ENCODE measurements at places on chromosomes 1 and 21.

DNA sequence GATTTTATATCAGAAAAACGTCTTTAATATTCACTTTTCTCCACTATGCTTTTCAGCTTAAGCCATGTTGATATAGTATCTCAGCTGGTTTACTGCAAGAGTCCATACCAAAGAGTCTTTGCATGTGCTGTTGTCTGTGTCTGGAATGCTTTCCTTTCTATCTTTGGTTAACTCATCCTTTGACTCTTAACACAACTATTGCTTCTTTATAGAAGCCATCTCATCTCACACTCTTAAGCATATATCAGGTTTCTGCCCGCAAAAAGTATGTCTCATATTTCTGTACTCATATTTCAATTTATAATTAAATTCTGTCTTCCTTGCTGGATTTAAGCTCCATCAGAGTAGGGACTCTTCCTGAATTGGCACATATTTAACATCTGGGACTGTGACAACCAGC lies 220.9 kb upstream of the KCNK2 start:
- DNase-seq, result no peak

DNA sequence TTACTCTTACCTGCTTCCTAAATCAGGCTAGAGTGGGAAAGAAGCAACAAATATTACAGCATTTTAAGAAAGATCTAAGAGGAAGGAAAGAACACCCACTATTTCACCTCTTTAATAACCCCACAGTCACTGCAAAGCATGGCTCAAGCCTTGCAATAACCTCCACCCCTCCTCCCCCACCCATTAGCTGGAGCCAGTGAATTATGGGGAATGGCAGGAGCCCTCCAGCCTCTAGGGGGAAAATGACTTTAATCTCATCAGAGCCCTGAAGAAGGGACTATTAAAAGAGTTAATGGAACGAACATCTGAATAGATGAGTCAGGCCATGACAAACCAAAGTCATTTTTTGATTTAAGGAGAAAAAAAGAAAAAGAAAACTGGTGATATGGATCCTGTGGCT lies 630.7 kb upstream of the PLXNA2 start:
- no peak for DNase-seq

GRCh38 chr1:54402896-54403295 lies 3.3 kb downstream of the SSBP3 start:
- no peak for DNase-seq

DNA sequence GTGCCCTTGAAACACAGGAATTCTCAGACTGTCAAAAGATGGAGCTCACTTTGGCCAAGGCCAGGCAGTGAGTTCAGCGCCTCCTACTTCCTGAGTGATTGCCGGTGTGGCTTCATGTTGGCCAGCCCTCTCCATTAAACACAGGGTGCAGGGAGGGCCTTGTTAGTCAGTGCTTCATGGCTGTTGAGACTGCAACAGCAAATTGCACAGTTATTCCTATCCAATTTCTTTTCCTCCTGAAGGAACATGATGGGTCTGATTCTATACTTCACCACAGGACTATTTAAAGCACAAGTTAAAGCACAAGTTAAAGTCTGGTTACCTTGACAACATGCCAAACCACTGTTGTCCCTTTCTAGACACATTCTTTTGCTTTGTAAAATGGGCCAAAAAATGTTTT lies 156.6 kb downstream of the SIPA1L2 start:
- no peak for DNase-seq

GRCh38 chr1:19524791-19525190 lies 39.5 kb upstream of the CAPZB start:
- DNase-seq, result no peak

GRCh38 chr21:19776076-19776475 lies 1222.1 kb upstream of the NCAM2 start:
- DNase-seq, result no peak

DNA sequence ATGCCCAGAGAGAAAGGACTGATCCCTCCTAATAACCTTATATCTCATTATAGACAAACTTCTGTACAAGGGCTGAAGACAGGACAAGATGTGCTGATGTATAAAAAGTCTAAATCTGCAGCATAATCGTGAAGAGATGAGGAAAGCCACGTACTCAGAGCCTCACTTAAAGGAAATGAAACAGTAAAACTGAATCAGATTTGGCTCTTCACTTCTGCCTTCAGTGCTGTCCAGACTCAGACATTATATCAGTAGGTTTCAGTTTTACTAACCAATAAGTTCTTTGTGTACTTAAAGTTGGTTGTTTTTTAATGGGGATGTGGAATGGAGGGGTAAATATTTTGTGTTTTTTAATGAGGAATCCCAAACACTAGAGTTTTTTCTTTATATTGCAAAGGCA lies 45.3 kb upstream of the RGS1 start:
- no peak for DNase-seq

- DNase-seq, result no peak
Observed at GRCh38 chr1:93871366-93871765, 7.6 kb downstream of the DNTTIP2 start.

- DNase-seq, result no peak
Observed at GRCh38 chr1:162928141-162928540, 67.2 kb upstream of the CCDC190 start.

DNA sequence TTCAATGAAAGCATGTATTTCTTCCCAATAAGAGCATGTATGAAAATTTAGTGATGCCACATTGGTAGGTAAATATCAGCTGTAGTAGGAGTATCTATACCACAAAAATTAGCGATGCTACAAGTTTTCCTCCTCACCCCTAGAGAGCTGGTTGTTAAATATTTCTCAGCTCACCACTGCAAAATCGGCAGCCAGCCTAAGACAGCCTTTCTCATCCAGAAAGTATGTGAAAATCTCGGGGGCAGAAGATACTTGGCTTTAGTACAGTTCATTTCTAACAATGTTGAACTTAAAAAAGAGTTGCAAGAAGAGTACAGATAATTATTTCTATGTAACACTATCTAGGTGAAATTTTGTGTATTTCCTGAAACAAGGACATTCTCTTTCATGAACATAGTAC lies 235.4 kb downstream of the TPR start:
- no peak for DNase-seq

DNA sequence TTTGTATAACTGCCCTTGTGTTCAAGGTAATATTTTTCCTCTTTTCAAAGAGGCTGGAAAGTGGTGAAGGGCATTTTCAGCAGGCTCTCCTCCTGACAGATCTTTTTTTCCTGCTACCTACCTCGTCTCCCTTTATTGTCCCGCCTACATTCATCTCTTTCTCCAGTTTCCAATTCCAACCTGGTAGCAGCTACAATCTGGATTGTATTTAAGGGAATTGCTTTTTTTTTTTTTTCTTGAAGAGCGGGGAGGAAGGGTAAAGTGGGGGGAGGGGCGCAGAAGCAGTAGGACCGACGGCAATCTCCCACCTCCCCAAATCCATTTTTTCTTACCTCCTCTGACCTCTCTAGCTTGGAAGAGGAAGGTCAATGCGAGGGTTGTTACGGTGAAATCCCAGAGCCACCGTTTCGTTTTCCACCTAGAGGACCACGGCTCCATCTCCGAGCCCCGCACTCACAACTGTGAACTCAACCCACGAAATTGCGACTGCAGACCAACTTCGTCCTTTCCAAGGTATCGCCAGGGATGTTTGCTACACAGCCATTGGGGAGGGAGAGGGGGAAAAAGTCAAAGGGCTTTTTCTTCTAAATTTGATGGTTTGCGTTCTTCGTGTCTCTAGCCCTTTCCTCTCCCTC lies 464 bp downstream of the COL11A1 start:
- no peak for DNase-seq
